ENCODE measurements at places on chromosomes 1 and 21.

GRCh38 chr1:2543543-2544092 lies 12.6 kb upstream of the TNFRSF14 start:
- no peak overlapping the region for H3K4me3 ChIP-seq
- H3K27ac ChIP-seq: no peak overlapping the region
- no peaks in the 10 kb centered on the region for H3K36me3 ChIP-seq
- DNase-seq: no peak

DNA sequence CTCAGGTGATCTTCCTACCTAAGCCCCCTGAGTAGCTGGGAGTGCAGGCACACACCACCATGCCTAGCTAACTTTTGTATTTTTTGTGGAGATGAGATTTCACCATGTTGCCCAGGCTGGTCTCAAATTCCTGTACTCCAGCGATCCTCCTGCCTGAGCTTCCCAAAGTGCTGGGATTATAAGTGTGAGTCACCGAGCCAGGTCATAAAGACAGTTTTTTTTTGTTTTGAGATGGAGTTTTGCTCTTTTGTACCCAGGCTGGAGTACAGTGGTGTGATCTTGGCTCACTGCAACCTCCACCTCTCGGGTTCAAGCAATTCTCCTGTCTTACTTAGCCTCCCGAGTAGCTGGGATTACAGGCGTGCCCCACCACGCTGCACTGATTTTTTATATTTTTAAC lies 42.1 kb downstream of the KIF1B start:
- H3K27ac ChIP-seq: no peak overlapping the region
- no peaks in the 10 kb centered on the region for H3K36me3 ChIP-seq
- DNase-seq: no peak
- H3K4me1 ChIP-seq: peaks cover 11% of the 10 kb centered on the region
- no peak overlapping the region for H3K4me3 ChIP-seq

- no peaks in the 10 kb centered on the region for H3K36me3 ChIP-seq
- peak overlapping the region; percentile 71 for H3K4me3 ChIP-seq
- peaks cover 19% of the 10 kb centered on the region for H3K4me1 ChIP-seq
- DNase-seq: peak; percentile 33
- peaks cover 30% of the 10 kb centered on the region for H3K27me3 ChIP-seq
Measured at GRCh38 chr1:231626951-231627614, 493 bp downstream of the DISC1 start.

- no peak overlapping the region for H3K4me3 ChIP-seq
- no peaks in the 10 kb centered on the region for H3K27me3 ChIP-seq
- H3K27ac ChIP-seq: no peak overlapping the region
Measured at GRCh38 chr21:16047904-16048303, 318.1 kb downstream of the USP25 start.

GRCh38 chr1:10868599-10868965 lies 72.1 kb upstream of the CASZ1 start:
- no peak overlapping the region for H3K4me3 ChIP-seq
- H3K27ac ChIP-seq: no peak overlapping the region
- peaks cover 15% of the 10 kb centered on the region for H3K4me1 ChIP-seq
- H3K27me3 ChIP-seq: peaks cover 59% of the 10 kb centered on the region

DNA sequence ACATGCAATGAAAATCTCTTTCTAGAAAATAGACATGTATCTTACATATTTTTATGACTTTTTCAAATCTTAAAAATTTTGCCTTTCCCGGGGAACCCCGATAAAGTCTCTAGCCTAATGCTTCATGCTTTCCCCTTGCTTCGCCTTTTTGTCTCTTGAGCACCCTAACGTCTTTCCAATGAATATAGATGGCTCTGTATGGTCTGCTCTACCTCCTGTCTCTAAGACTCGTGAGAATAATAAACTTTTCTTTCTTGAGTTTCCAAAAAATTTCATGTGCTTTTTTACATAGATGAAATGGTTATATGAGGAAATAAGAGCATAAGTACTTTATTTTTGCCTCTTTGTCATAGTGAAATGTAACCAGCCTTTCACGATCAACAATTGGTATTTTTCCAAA lies 202.6 kb downstream of the PDE4B start:
- no peak overlapping the region for H3K4me3 ChIP-seq
- DNase-seq: no peak
- no peaks in the 10 kb centered on the region for H3K36me3 ChIP-seq
- H3K27ac ChIP-seq: no peak overlapping the region
- peaks cover 2% of the 10 kb centered on the region for H3K27me3 ChIP-seq

DNA sequence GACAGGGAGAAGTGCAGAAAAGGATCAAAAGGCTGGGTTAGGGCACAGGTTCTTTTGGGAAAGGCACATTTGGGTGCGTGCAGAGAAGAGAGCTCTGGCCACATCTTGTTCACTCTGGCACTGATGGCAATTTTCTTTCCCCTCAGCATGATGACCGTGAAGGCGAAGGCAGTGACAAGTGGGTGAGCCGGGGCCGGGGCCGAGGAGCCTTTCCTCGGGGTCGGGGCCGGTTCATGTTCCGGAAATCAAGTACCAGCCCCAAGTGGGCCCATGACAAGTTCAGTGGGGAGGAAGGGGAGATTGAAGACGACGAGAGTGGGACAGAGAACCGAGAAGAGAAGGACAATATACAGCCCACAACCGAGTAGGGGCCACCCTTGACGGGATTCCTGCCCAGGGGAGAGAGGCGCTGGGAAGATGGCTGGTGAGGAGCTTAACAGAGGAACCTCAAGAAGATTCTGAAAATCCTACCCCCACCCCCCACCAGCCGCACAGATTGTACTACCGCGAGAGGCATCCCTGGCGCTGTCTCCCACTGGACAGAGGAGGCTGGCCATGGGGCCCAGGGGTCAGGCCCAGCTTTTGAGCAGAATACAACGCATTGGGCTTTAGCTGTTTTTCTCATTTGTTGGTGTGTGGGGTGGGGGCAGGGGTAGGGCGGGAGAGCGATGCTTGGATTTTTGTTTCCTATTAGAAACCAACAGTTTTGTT lies 2.4 kb upstream of the SH3D21 start:
- H3K27ac ChIP-seq: peak overlapping the region; percentile 9
- no peak overlapping the region for H3K4me3 ChIP-seq
- H3K36me3 ChIP-seq: peaks cover 63% of the 10 kb centered on the region
- peaks cover 44% of the 10 kb centered on the region for H3K4me1 ChIP-seq

DNA sequence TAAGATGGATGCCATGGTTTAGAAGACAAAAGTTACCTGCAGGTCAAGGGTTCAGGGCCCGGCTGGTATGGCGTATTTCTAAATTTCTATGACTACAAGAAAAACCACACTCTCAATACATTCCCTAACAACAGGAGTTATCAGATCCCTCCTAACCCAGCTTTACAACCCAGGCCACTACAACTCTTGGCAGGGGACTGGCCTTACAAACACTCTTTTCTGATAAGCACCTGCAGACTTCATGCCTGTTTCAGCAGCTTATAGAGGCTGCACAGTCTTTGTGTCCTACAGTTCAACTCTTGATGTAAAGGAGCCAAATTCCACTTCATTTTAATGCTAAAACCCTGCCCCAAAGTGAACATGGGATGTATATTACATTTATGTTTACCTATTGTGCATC lies 461.4 kb downstream of the SIPA1L2 start:
- no peaks in the 10 kb centered on the region for H3K4me1 ChIP-seq
- H3K36me3 ChIP-seq: no peaks in the 10 kb centered on the region
- H3K27ac ChIP-seq: no peak overlapping the region
- DNase-seq: no peak

DNA sequence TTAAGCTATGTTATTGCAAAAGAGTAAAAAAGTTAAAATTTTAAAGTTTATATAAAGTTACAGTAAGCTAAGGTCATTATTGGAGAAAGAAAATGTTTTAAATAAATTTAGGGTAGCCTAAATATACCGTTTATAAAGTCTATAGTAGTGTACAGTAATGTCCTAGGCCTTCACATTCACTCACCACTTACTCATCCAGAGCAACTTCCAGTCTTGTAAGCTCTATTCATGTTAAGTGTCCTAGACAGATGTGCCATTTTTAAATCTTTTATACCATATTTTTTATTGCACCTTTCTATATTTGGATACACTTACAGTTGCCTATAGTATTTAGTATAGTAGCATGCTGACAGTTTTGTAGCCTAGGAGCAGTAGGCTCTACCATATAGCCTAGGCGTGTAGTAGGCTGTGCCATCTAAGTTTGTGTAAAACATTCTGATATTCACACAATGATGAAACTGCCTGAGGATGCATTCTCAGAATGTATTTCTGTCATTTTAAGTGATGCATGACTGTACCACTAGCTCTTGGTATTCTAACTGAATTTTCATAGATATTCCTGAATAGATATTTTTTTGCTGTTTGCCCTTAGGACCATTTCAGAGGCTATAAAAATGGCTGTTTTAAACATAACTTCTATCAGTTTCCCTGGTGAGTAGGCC lies 26.8 kb downstream of the PPP2R5A start:
- no peak for DNase-seq
- peaks cover 43% of the 10 kb centered on the region for H3K36me3 ChIP-seq
- H3K27ac ChIP-seq: no peak overlapping the region
- peaks cover 19% of the 10 kb centered on the region for H3K4me1 ChIP-seq

GRCh38 chr1:179137617-179138255 lies 55.9 kb downstream of the TOR3A start:
- no peak overlapping the region for H3K4me3 ChIP-seq
- no peak overlapping the region for H3K27ac ChIP-seq
- no peak for DNase-seq
- no peaks in the 10 kb centered on the region for H3K36me3 ChIP-seq
- H3K27me3 ChIP-seq: no peaks in the 10 kb centered on the region

DNA sequence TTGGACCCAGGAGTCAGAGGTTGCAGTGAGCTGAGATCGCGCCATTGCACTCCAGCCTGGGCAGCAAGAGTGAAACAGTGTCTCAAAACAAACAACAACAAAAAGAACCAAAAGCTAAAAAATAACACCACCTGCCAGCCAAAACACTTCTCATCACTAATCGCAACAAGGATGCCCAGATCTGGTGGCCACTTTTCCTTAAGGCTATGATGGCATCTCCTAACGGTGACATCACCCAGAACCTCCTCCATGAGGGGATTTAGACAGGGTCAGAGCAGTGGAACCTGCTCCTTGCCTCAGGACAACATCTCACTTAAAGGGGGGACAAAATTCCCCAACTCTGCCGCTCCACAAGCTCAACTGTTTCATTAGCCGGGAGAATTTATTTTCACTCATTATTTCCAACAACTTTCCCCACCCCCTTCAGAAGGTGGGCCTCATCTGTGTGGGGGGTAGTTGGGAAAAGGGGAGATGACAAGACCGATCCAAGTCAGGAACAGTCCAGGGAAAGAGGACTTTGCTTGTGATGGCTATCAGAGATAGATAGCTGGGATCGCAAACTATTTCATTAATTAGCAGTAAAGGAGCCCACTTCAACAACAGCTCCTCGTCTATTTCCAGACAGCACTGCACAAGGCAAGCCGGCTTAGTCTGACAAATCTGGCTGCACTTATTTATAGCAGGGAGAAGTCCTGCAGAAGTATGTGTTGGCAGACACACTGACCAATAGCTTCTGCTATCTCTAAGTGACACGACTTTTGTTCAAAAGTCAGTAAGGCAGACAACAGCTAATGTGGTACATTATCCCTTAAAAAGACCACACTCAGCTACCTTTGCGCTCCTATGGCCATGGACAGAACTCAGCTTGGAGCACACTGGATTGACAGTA lies 2.6 kb downstream of the PABPC4 start:
- peak overlapping the region; percentile 62 for H3K27ac ChIP-seq
- peaks cover 39% of the 10 kb centered on the region for H3K4me1 ChIP-seq
- no peak for DNase-seq
- no peaks in the 10 kb centered on the region for H3K27me3 ChIP-seq
- H3K36me3 ChIP-seq: peaks cover 69% of the 10 kb centered on the region

- H3K27me3 ChIP-seq: peaks cover 3% of the 10 kb centered on the region
- no peak for DNase-seq
- H3K36me3 ChIP-seq: no peaks in the 10 kb centered on the region
- H3K4me1 ChIP-seq: no peaks in the 10 kb centered on the region
- H3K27ac ChIP-seq: no peak overlapping the region
- no peak overlapping the region for H3K4me3 ChIP-seq
Measured at GRCh38 chr21:37700641-37701202, 215.5 kb downstream of the KCNJ6 start.

- H3K27me3 ChIP-seq: peaks cover 2% of the 10 kb centered on the region
- no peak overlapping the region for H3K27ac ChIP-seq
- H3K4me3 ChIP-seq: no peak overlapping the region
- no peak for DNase-seq
- no peaks in the 10 kb centered on the region for H3K36me3 ChIP-seq
Measured at GRCh38 chr1:219580009-219580676, 32.8 kb downstream of the ZC3H11B start.

DNA sequence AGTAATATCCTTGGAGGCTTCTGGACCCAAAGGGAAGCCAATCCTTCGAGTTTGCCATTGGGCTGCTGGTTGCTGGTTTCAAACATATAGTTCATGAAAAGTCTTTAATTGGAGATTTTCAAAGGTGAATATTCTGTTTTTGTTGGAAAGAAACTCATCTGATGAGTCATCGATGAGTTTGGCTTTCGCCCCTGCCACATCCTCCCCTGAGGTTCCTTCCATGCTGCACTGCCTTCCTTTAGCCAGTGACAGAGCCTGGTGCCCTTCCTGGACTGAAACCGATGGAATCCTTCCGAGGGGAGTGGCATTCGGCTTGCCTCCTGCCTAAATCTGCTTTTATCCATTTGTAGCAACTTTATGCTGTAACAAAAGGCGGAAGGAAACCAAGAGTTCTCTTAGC lies 550.0 kb downstream of the KIF26B start:
- no peak overlapping the region for H3K27ac ChIP-seq
- no peaks in the 10 kb centered on the region for H3K36me3 ChIP-seq
- H3K4me3 ChIP-seq: no peak overlapping the region

DNA sequence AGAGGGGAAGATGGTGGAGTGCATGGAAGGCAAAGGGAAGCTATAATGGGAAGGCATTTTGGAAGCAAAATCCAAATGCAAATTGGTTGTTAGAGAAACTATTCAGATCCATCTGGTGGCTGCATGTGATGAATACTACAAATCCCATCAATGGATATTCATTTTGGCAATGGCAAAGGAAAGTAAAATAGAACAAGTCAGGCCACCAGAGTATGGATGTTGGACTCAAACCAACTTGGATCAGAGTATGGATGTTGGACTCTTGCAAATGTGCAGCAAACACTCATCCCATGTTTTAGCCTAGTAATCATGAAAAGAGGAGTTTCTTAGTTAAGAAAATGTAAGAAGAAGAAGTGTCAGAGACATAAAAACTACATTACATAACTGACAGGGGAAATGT lies 289.6 kb upstream of the DAB1 start:
- H3K4me1 ChIP-seq: no peaks in the 10 kb centered on the region
- H3K27ac ChIP-seq: no peak overlapping the region
- H3K36me3 ChIP-seq: no peaks in the 10 kb centered on the region
- no peak for DNase-seq
- no peaks in the 10 kb centered on the region for H3K27me3 ChIP-seq

DNA sequence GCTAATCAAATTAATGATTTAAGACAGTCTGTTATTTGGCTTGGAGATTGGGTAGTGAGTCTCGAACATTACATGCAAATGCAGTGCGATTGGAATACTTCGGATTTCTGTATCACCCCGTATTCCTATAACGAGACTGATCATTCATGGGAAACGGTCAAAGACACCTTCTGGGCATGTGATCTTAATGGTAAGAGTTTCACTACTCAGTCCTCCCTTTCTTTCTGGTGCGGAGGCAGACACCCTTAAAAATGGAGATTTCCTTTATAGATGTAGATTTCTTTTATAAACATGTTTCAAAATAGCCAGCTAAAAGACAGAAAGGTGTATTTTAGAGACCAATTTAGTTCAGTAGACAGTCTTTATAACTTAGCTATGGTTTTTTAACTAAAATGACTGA lies 74.4 kb downstream of the HS2ST1 start:
- no peak overlapping the region for H3K4me3 ChIP-seq
- no peak for DNase-seq
- H3K36me3 ChIP-seq: no peaks in the 10 kb centered on the region
- peaks cover 27% of the 10 kb centered on the region for H3K4me1 ChIP-seq
- H3K27me3 ChIP-seq: no peaks in the 10 kb centered on the region
- no peak overlapping the region for H3K27ac ChIP-seq
